Sigmoid colon (tissue), 7 donors: ENCODE measurements at places on chromosomes 2 and 18. TPM values are rescaled to one million over a fixed set of nuclear protein-coding genes. Genes with fewer than 3 reads are reported as not detected.

DNA sequence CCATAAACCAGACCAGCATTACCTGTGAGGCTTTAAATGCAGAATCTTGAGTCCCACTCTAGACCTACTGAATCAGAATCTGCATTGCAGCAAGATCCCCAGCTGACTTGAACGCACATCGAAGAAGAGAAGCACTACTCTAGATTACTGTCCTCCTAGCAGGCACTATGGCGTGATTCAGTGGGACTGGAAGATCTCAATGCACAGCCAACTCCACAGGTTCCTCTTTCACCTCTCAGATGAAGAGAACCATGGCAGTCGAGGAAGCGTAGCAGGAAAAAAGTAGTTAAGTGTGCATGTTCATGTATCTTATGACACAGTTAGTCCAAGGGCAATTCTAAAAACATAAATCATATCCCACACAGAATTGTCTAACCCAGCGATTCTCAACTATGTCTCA, 97.4 kb downstream of the STK39 start:
- no peaks in the 10 kb centered on the region for H3K27me3 ChIP-seq
- H3K4me3 ChIP-seq: no peak overlapping the region
- H3K36me3 ChIP-seq: no peaks in the 10 kb centered on the region
- no peak overlapping the region for H3K27ac ChIP-seq

GRCh38 chr2:203549406-203549805, 14.3 kb upstream of the RAPH1 start:
- H3K27me3 ChIP-seq: no peaks in the 10 kb centered on the region
- no peak for DNase-seq
- H3K27ac ChIP-seq: no peak overlapping the region
- no peak overlapping the region for H3K4me3 ChIP-seq
- no peaks in the 10 kb centered on the region for H3K36me3 ChIP-seq

GRCh38 chr2:38835015-38835601, 40.6 kb downstream of the DHX57 start:
- no peak overlapping the region for H3K27ac ChIP-seq
- no peaks in the 10 kb centered on the region for H3K4me1 ChIP-seq
- no peaks in the 10 kb centered on the region for H3K27me3 ChIP-seq
- H3K4me3 ChIP-seq: no peak overlapping the region
- H3K36me3 ChIP-seq: peaks cover 12% of the 10 kb centered on the region

DNA sequence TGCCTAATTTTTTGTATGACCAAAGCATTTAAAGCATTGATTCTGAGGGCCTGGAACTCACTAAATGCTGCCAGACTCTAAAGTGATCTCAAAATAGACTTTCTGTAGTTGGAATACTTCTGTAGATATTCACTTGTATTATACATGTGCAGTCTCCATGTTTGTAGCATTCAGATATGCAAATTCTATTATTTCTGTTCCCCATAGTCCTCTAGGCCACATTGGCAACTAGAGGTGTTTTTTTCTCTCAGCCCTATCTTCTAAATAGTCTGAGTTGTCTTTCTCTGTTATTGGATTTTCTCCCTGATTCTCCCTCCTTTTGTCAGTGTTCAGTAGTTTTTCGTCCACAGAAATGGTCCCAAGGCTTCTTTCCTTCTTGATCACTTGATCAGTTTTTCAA, 38.5 kb downstream of the ANKRD12 start:
- DNase-seq: no peak
- no peak overlapping the region for H3K27ac ChIP-seq
- H3K36me3 ChIP-seq: no peaks in the 10 kb centered on the region
- no peaks in the 10 kb centered on the region for H3K27me3 ChIP-seq
- no peak overlapping the region for H3K4me3 ChIP-seq

DNA sequence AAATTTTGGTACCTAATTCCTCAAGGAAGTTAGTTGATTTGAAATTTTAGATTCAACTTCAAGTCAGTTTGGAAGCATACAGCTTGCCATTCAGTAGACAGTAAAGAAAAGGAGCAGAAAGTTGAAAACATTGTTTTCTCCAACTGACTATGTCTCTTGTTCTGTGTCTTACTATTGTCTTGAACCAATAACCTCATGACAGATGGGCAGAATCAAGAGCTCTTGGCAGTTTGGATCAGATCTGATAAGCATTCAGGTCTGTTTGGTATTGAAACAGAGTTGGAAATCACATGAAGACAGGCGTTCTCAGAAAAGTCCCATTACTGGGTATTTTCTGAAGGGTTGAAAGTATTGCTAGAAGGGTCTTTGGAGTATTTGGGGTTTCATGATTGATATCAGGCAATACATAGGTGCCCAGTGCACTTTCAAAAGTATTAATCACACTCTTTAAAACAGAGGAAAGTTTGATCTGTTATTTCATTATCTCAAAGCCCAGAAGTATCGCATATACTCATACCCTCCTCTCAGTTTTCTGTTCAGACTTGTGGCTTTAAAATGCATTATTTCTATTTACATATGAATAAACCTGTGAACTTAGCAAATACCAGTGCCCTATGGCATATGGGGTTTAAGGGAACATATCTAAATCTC, 428.4 kb upstream of the ZEB2 start:
- H3K27me3 ChIP-seq: no peaks in the 10 kb centered on the region
- H3K4me3 ChIP-seq: no peak overlapping the region
- H3K4me1 ChIP-seq: peaks cover 8% of the 10 kb centered on the region
- no peak overlapping the region for H3K27ac ChIP-seq
- H3K36me3 ChIP-seq: no peaks in the 10 kb centered on the region

GRCh38 chr2:26299471-26300101, 46.4 kb upstream of the SELENOI start:
- peak overlapping the region; percentile 84 for H3K27ac ChIP-seq
- no peak for DNase-seq
- no peaks in the 10 kb centered on the region for H3K27me3 ChIP-seq
- peak overlapping the region; percentile 69 for H3K4me3 ChIP-seq
- H3K4me1 ChIP-seq: peaks cover 20% of the 10 kb centered on the region

Gene OSBPL1A
- 96.8 TPM for total RNA-seq

Gene CAD
- total RNA-seq: 25.2 TPM

Gene NMUR1
- total RNA-seq: 0.16 TPM

Gene POTEC
- not detected for total RNA-seq

Gene SGPP2
- total RNA-seq: 1.1 TPM
